Right atrium auricular region (tissue), 2 donors: ENCODE measurements at places on chromosomes 6 and 20. TPM values are rescaled to one million over a fixed set of nuclear protein-coding genes. Genes with fewer than 3 reads are reported as not detected.
A peak's percentile ranks its signal among the peaks of the same experiment; 100 is the strongest.

DNA sequence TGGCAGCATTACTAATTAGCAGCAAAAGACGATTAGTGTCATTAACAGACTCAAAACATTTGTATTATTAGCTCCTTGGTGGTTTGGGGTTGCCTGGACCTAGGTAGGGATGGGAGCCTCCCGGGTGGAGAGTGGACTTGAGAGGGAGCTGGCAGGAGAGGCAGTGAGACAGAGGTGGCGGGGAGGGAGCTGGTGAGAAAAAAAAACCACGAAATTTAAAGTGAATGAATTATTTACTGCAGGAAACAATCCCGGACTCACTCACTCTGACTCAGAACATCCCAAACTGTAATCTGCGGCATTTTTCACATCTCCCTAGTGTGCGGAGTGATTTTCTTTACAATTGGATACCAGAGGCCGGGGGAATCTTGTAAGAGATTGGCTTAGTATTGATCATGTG, 14.3 kb upstream of the CDH22 start:
- no peak for DNase-seq

OR2H1 gene
- total RNA-seq: not detected

DNA sequence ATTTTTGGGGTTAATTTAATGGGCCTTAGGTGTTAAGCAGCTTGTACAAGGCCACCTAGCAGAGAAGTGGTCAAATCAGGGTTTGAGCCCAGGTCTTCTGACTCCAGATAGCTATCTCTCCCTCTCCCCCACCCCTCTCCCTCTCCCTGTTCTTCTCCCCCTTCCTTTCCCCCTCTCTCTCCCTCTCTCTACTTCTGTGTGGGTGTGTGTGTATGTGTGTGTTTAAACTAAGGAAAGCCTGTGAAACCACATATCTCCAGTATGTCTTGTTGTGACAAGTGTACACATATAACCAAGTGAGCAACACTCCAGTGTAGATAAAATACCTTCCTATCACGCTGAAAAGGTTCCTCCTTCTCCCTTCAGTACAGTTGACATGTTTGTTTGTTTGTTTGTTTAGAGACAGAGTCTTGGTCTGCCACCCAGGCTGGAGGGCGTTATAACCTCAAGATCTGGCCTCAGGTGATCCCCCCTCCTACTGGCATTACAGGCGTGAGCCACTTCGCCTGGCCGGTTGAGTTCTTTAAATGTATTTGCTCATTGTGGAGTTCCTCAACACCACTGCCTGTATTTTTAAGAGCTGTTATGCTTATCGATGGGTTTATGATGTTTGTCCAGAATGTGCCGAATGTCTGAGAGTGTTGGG, 140.4 kb downstream of the JARID2 start:
- no peak for DNase-seq

SALL4 gene
- not detected for total RNA-seq

RWDD2A gene
- 4.0 TPM for total RNA-seq

ADGRF4 gene
- total RNA-seq: 0.86 TPM

DNA sequence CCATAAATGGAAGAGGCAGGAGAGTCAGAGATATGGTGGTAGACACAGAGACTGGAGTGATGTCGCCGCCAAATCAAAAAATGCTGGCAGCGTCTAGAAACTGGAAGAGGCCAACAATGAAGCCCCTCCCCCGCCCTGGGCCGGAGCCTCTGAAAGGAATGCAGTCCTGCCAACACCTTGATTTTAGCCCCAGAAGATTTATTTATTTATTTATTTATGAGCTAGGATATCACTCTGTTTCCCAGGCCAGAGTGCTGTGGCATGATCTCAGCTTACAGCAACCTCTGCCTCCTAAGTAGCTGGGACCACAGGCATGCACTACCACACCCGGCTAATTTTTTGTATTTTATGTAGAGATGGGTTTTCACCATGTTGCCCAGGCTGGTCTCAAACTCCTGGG, 82.6 kb upstream of the CCDC167 start:
- DNase-seq: no peak

DNA sequence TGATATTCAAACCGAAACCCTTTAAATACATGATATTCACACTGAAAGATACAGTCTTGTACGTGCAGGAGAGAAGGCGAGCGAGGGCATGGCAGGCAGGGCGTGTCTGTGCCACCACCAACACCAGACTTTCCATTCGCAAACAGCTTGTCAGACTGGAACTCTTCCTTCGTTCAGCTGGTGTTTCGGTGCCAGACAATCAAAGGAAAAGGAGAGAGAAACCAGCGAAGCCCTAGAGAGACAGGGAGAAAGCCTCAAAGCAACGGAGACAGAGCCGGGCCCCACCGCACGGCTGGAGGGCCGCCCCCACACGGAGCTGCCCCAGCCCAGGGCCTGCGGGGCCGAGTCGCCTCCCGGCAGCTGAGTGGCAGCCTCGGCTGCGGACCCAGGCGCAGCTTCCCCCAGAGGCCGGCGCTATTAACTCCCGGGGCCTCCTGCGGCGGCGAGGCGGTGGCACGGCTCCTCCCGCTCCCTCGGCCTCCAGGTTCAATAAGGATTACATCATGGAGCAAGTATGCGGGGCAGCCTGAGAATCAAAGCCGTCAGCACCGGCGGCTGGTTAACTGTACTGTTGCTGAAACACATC, 32.1 kb upstream of the NR2E1 start:
- no peak for DNase-seq

GRCh38 chr6:17211101-17211500, 70.1 kb upstream of the RBM24 start:
- DNase-seq: no peak

LY6G5C gene
- 1.2 TPM for total RNA-seq

DNA sequence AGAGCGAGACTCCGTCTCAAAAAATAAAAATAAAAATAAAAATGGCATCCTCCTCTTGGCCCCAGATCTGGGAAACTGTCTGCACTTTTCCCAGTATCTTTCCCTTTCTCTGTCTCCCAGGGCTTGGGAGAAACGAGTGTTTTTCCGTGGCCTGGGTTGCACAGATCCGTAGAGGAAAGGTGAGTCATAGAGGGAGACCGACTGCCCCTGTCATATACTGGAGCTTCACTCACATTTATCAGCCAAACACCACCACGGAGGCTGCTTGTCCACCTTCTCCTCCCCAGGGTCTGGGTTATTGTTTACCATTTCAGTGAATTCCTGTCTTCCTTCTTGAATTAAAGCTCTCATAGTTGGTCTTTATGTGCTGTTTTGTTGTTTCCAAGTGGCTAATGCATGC, 31.9 kb upstream of the EIF2S2 start:
- no peak for DNase-seq

XKR7 gene
- total RNA-seq: not detected

ALDH5A1 gene
- total RNA-seq: 5.0 TPM

- DNase-seq: peak; percentile 61
These were observed 214.7 kb upstream of the PROKR2 start for GRCh38 chr20:5531318-5532081.

DNA sequence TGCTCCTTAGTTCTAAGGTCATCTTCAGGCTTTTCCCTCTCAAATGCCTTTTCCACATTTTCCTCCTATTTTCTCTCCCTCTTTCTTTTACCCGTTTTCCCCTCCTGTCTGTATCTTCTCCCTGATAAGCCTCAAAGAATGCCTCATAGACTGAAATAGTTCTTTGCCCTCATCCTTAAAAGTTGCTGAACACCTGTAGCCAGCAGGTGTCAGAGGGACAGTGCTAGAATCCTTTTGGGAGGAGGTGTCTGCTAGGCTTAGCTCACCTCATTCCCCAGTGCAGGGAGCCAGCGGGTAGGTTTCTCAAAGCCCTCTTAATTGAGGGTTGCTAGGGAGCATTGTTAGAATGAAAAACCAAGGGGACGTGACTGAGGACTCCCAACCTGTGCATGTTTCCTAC, 204.0 kb downstream of the TSHZ2 start:
- DNase-seq: no peak

DNA sequence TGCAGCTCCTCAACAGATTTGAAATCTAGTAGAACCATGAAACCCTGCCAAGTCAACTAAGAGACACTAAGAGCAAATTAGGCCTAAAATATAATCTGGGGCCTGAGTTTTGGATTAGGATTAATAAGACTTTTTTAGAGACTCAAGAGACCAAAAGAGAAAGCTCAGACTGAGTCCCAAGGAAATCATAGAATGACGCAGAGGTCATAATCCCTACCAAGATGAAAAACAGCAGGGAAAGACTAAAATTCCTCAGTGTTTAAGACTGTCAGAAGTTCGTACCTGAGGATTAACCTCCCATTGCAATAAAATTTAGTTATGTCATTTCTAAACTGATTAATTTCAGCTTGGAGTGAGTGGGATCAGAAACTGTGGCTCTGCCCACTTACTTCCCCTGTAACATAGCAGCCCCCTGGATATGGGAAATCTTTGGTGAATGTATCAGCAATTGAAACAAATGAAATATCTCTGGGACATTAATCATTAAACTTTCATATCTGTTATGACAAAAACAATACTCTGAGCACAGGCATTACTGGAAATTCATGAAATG, 200.3 kb downstream of the EDN1 start:
- no peak for DNase-seq

- DNase-seq: no peak
These were observed 816.5 kb downstream of the BCKDHB start for GRCh38 chr6:80922916-80923455.

GRCh38 chr6:74404366-74404765, 708.4 kb downstream of the CD109 start:
- DNase-seq: no peak

MTFR2 gene
- 0.70 TPM for total RNA-seq

DNA sequence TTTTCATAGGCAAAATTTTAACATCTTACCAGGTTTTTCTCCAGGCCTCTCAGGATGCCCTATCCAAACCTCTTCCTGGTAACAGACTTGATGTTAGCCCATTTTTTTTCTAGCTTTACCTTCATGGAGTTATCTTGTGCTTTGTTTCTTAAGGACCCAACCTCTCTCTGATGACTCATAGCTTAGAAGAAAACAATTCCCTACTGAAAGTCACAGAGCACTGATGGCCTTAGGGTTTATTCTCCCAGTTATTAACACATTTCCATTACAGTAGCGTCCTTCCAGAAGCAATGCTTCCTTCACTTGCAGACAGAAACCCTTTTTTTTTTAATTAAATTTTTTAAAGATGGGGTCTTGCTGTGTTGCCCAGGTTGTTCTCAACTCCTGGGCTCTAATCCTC, 79.4 kb downstream of the IYD start:
- no peak for DNase-seq

- no peak for DNase-seq
These were observed 68.9 kb downstream of the PERP start for GRCh38 chr6:138038142-138038870.

DNA sequence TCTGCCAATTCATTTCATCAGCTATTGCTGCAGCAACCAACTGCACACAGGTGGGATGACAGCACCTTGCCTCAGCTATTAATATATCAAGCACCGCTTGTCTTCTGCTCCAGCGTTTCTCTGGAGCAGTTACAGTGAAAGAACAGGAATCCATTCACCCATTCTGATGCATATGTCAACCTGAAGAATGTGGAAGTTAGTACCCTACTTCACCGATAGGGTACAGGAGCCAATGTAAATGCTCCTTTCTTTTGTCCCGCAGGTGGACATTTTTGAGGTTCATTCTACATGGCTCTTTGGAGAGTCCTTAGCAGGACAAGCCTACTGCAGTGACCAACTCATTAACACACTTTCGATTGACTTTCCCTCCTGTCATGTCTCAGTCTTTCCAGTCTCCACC, 139.9 kb upstream of the PRND start:
- no peak for DNase-seq

GRCh38 chr20:10047427-10047826, 12.6 kb downstream of the ANKEF1 start:
- no peak for DNase-seq

HLA-DRB1 gene
- total RNA-seq: 37.6 TPM

HLA-DQB1 gene
- 0.59 TPM for total RNA-seq

DNA sequence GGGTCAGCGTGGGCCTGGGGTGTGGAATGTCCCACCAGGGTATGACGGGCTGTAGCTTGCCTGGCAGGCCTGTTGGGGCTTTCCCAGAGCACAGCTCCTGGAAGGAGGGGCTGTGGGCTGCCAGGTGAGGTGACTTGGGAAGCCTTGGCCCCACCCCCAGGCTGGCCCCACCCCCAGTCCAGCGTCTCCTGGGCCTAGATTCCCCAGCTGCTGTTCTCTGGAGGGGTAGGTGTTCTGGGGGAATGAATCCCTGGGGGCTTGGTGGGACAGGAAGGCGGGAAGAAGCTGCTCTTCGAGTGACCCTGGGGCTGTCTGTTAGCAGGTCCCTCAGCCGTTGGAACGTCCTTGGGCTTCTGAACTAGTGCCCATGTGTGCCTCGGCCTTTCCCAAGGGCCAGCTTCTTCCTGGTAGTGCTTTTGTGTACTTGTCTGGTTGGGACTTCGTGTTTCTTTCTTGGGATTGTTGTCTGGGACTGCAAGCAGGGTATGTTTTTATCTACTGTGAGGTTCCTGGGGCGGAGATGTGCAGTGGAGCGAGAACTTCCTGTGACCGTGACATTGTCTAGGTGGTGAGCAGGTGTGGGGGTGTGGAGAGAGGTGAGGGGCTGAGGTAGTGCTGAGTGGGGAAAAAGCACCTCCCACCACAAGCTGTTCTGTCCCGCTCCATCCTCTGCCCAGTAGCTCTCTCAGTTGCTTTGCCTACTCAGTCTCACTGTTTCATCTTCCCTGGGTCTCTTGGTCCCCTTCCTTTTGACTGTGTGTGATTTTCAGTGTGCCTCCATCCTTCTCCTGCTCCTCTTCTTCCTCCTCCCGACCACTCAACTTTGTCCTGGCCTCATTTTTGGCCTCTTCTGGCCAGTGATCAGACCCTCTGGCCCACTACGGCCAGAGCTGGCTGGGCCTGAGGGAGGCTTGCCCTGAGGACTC, 1.3 kb upstream of the DDR1 start:
- peak; percentile 71 for DNase-seq

DNA sequence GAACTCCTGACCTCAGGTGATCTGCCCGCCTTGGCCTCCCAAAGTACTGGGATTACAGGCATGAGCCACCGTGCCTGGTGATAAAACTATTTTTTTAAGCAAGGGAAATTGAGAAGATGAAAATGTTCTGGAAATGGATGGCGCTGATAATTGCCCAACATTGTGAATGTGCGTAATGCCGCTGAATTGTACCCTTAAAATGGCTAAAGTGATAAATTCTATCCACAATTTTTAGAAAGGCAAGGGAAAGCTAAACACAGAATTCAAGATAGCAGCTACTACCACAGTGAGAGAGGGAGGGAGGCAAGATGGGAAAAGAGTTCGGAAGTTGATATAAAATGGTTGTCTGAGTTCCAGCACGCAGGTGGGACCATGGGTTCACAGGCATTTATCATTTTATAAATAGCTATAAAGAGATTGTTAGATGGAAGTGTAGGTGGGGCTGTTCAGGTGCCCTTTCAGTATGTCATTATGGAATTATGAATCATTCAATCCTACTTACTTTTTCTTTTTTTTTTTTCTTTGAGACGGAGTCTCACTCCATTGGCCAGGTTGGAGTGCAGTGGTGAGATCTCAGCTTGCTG, 8.3 kb downstream of the RIPOR3 start:
- DNase-seq: no peak
